Dermis blood vessel endothelial cell (primary cell): ENCODE measurements at places on chromosomes 2 and 18. TPM values are rescaled to one million over a fixed set of nuclear protein-coding genes. Genes with fewer than 3 reads are reported as not detected.

Gene PPIG
- 31.6 and 34.2 TPM in 2 replicates for total RNA-seq

GRCh38 chr18:58226429-58226828 is 182.4 kb downstream of the NEDD4L start:
- DNase-seq, result no peak

DNA sequence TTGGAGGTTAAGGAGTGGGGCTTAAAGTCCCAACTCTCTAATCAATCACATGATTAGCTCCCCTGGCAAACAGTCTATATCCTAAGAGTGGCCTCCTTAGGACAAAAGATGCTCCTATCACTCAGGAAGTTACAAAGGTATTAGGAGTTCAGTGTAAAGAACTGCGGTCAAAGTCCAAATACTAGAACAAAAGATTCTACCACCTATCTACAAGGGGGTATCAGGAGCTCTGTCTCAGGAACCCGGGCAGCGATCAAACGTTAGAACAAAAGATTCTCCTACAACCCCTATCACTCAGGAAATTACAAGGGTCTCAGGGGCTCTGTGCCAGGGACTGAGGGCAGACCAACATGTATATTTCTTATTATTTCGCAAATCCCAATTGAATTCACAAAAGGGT is 58.0 kb downstream of the DTNB start:
- DNase-seq, result peak; percentile 23

DNA sequence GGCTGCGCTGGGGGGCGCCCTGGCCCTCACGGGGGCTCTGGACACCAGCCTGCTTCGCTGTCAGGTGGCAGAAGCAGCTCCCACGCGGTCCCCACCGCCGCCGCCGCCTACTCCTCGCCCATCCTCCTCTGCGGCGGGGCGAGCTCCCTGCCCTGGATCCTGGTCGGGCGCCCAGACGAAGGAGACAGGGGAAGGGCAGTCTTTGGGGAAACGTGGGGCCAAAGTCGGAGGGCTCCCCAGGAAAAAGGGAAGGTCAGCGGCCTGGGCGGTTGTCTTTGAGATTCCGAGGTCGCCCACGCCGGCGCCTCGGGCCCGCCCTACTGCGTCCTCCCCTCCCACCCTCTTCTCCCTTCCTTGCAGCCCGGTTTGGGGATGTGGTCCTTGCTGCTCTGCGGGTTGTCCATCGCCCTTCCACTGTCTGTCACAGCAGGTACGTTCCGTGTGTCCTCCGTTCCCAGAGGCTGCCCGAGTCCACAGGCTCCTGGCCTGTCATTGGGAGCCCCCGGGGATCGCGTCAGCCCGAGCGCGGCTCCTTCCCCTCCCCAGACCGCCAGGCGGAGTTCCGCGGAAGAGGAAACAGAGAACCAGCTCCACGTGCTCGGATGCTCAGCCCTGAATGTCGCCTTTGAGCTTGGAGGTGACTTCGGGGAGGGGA is 800 bp downstream of the IL1RL2 start:
- no peak for DNase-seq

- no peak for DNase-seq
These were observed 422.9 kb upstream of the TRIB2 start for GRCh38 chr2:12293874-12294273.

DNA sequence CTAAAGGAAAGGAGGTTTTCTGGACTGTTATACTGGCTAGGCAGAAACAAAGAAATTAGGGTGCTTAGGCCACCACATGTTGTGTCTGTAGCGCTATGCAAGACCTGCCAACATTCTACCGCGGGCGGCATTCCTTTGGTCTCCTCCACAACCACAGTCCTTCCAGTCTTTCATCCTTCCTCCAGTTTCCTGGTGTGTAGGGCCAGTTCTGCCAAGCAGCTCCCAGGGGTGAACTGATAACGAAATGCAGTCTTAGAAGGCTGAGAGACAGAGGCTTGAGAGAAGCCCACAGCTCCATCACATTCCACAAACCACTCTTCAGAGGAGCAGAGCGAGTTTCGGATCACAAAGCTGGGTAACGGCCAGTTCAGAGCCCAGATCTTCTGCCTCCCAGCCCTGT is 19.5 kb upstream of the CXXC1 start:
- no peak for DNase-seq

Gene CD302
- 13.4 and 19.2 TPM in 2 replicates for total RNA-seq
